ENCODE measurements at places on chromosomes 2 and 18.

GRCh38 chr2:168482269-168482668, 26.2 kb downstream of the CERS6 start:
- DNase-seq = no peak

DNA sequence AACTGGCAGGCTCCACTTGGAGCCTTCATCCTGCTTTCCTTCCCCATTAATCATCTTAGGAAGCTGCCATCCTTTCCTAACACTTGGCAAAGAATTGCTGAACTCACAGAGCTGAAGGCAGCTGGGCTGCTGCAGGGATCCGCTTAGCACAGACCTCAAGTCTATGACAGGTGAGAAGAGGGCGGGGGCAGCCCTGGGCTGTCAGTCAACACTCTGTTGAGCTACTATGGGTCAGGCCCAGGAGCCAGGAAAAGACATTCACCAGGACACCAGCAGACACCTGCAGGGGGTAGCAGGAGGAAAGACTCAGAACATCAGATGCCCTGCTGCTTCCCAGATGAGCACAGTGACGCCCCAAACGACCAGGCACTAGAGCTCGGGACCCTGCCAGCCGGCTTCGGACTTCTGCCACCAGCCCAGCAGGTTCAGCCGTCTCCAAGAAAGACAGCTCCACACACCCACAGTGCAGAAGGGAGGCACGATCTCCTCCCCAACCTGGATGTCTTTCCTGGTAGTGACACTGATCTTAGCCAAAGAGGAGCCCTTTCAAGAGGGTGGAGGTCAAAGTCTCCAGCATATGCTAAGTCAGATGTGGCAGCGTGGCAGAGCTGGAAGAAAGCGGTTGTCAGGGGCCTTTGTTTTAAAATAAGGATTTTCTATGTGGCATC, 55.2 kb downstream of the SNORC start:
- DNase-seq = no peak

DNA sequence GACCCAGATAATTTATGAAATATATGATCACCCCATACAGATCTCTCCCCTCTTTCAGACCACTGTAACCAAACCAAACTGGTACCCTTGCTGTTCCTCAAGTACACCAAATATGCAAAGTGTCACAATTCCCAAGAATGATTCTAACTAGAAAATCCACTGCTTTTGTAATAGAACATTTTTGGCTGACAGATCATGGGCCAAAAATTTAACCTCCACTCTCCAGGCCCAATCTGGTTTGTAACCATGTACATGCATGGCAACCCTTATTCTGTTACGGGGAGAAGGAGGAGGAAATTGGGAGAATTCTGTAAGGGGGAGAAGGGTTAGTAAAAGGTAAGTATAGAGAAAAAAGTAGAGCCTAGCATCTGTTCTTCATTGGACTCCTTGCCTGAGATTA, 62.0 kb downstream of the IKZF2 start:
- DNase-seq = no peak

GRCh38 chr18:7457262-7457661, 109.9 kb upstream of the PTPRM start:
- DNase-seq = no peak

DNA sequence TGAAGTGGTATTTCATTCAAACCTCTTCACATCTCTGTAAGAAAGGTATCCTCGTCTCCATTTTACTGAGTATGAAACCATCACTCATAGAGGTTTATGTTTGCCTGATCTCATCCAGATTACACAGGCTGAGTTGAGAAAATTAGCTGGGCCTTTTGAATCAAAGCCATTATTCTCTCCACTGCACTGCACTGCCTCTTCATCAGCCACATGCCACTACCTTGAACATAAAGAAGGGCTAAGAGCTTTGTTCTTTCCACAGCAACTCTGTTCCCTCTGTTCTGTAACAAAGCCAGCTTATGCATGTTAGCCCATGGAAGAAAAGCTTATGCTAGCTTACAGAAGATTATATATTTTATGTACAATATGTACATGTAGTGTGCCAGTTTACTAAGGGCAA, 362.6 kb upstream of the DLGAP1 start:
- DNase-seq = no peak

GRCh38 chr2:65358678-65359400, 73.6 kb downstream of the SPRED2 start:
- no peak for DNase-seq

DNA sequence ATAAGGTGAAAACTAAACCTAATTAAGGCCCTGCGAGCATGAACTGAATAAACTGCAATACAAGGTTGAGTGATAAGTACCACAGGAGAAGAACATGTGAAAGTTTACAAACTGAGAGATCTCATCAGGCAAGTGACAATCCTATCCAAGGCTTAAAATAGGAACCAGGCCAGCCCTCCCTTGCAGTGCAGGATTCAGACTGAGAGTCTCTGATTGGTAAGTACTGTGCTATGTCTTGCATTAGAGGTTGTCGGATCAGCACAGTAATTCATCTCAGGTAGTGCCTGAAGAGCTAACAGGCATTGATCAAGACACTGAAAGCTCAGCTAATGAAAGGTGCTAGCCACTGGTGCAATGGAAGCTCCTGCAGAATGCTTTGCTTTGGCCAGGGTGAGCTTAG, 801.7 kb upstream of the ID2 start:
- no peak for DNase-seq

DNA sequence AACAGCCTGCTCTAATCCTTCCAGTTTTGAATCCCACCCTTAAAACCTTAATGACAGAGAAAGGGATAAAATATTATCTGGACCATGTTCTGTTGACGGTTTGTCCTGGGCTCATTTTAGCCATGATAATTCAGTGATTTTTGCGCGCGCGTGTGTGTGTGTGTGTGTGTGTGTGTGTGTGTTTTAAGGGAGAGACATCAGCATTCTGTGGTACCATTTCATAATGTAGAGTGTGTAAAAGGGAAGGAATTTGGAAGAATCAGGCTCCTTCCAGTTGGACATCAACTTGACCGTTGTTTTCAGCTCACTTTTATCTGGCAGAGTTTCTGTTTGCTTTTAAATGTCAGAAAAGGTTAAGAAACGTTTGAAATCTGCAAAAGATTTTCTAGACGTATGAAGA, 535.5 kb downstream of the TNS1 start:
- DNase-seq = no peak

DNA sequence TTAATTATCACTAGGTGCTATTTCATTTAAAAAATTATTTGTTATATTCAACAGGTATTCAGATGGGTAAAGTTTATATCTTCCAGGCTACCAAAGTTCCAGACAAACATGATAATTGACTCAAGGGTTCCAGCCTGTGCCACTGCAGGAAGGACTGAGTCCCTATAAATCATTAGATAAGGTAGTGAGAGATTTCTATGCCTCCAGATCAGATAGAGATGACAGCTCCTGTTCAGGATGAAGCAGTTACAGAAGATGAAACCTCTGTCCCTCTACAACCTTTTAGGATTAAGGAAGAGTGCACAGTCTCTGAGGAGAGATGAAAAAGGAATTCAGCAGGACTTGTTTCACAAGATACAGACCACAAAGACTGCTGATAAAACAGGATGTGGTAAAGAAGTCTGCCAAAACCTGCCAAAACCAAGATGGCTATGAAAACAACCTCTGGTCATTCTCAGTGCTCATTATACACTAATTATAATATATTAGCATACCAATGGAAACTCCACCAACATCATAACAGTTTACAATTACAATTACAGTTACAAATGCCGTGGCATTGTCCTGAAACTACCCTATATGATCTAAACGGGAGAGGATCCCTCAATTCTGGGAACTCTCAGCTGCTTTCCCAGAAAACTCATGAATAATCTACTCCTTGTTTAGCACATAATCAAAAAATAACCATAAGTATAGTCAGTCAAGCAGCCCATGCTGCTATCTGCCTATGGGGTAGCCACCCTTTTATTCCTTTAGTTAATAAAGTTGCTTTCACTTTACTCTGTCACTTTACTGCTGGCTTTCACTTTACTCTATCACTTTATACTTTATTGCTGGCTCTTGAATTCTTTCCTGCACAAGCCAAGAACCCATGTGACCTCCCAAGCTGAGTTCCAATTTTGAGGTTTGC, 288.5 kb downstream of the PDE11A start:
- DNase-seq = no peak

DNA sequence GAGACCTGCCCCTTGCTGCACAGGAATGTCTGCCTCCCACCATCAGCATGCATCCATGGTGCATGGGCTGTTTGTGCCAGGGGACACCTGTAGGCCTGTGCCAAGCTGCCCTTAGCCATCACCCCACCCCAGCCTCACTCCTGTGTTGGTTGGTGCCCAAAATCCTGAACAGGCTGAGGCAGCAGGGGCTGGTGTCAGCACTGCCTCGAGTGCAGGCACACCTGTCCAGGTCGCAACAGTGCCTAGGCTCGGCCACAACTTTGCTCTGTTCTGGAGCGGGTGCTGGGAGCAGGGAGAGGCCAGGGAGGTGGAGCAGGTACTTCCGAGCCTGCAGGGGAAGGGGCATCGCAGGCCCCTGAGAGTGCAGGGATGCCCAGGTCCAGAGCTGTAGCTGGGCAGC, 69.1 kb downstream of the SRBD1 start:
- DNase-seq = no peak

DNA sequence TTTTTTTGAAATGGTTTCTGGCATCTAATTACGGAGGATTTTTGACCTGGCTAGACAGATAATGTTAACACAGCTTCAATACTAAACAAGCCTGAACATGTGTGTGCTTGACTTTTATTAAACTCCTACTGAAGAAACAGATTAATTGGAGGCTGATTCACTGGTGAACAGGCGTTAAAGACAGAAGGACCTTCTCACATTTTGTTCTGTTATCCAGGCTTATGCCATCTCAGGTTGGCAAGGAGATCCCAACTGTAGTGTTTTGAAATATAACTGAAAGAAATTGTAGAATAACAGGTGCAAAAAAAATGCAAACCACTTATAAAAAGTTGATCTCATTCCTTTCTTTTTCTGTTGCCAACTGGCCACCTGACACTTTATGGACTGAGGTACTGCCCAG, 269.6 kb downstream of the ARHGAP15 start:
- no peak for DNase-seq

- DNase-seq = no peak
These were observed 58.3 kb upstream of the NFE2L2 start for GRCh38 chr2:177322801-177323261.

GRCh38 chr2:241096979-241097378, 5.1 kb downstream of the MTERF4 start:
- DNase-seq = no peak
